Inflammatory macrophage treated with lipopolysaccharide for 1 hour (primary cell): ENCODE measurements at places on chromosomes 6 and 20.

GRCh38 chr6:33251395-33252012 lies 20.2 kb downstream of the VPS52 start:
- no peak for DNase-seq

GRCh38 chr6:167748458-167749379 lies 78.0 kb upstream of the AFDN start:
- DNase-seq = no peak

DNA sequence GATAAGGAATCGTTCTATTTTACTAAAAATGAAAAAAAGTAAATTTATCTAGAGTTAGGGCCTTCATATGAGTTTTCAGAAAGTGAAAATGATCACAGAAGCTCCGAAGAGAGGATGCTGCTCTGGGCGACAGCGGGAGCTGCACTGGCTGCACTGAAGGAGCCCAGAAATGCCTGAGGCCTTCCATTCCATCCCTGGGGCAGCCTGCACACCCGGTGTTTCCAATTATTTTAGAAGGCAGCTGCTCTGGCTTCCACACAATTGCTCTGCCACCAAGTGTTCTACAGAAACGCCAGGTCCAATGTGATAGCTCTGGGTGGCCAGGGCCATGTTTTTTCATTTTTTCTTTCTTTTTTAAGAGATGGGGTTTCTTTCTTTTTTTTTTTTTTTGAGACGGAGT lies 3.6 kb downstream of the DTNBP1 start:
- DNase-seq = no peak

GRCh38 chr20:45971425-45971674 lies 653 bp downstream of the ZNF335 start:
- DNase-seq = no peak

DNA sequence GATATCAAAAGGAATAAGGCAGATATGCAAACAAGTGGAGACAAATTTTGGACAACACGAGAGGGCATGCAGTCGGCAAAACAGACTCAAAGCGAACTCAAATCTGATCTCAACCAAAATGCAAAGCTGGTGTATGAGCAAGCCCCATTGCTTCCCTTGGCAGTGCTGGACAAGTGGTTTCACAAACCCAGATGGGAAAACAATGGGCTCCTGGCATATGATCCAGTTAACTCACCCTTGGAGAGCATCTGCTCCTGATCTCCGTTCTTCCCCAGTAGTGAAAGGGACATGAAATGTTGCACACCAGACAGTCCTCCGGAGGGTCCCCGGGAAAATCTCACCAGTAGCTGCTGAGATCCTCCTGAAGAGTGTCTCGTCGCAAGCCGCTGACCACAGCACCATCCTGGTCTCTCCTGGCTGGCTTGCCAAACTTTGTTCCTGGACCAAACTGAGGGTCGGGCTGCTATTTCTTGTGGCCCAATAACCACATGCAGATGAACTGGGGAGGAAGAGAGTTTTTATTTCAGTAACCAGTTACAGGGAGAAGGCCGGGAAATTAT lies 84.3 kb upstream of the THBS2 start:
- DNase-seq = no peak

DNA sequence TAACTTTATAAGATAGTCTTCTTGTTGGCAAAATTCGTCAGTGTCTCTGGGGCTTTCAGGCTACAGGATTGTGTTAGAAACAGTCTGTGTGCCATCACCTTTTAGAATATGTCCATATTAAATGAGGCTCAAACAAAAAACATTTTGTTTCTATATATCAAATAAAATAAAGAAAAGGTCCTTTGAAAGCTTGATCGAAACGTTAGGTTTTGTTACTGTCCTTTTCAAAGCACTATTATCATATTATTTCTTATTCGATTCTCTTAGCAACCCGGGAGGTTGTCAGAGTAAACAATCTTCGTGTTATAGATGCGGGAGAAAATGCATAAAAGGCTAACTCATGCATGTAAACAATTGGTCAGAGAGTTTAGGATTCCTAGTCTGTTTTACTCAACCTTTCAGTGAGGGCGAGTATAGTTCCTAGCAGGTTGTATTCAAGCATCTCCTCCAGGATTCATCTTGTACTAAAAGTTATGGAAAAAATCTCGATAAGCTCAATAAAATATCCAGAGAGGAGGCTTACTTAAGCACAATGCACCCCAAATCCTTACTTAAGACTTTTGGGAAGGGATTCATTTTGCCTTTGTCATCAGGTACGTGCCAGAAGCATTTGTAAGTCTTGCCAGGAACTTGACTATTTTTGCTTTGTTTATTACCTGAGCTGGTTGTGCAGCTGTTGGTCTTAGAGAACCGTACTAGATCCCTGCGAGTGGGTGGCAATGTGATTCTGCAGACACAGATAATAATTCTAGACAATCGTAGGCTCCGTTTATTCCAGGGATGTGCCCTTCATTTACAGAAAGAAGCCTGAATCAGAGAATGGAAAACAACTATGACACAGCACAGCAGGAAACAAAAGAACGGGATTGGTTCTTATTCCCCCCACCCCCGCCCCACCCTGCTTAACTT lies 159.6 kb upstream of the ZNF217 start:
- DNase-seq = no peak

DNA sequence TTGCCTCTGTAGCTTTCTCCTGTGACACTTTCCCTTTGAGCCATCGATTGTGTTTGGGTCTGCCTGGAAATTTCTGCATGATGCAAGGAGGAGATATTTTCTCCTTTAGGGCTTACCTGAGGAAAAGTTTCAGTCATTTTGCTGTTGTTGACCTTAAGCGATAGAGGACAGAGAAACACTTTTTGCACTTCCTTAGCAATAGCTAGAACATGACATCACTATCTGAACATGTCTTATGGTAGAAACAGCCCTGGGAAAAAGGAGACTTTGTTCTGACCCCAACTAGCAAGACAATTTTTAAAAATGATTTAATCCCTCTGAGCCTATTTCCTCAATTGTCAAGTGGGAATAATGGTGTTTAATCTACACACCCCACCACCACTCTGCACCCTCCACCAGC lies 9.7 kb upstream of the FILIP1 start:
- no peak for DNase-seq

DNA sequence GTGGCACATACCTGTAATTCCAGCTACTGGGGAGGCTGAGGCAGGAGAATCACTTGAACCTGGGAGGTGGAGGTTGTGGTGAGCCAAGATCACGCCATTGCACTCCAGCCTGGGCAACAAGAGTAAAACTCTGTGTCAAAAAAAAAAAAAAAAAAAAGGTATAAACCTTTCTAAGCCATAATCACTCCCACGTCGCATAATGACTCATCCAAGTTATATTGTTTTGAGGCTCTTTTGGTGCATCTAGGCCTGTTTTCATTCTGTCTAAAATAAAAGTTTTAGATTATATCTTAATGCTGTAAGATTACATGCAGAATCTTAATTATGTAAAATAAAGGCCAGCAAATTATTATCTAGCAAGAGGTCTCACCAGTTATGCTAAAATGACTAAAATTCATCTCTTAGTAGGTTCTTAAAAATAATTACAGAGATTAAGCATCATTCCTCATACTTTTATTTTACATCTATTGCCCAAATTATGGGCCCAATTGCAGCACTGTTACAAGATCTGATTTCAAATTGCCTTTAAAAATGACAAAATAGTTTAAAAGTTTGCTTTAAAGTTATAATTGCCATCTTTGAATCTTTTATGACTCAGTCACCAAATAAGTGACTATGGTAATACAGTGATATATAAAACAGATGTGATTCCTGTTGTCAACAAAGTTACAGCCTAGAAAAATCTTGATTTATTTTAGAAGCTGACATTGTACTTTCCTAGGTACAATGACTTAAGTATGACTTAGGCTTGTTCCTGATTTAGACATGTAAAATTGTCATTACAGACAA lies 10.4 kb upstream of the SUMO4 start:
- DNase-seq = no peak
